Melanocyte of skin (primary cell): ENCODE measurements at places on chromosomes 16 and 17. TPM values are rescaled to one million over a fixed set of nuclear protein-coding genes. Genes with fewer than 3 reads are reported as not detected.

TBC1D26 gene
- 0.33 TPM in 1 of 2 replicates, not detected in the other for total RNA-seq

ERI2 gene
- total RNA-seq, result 27.6 and 29.3 TPM in 2 replicates

NT5C3B gene
- 44.3 and 49.0 TPM in 2 replicates for total RNA-seq

BIRC5 gene
- total RNA-seq, result 85.3 and 88.1 TPM in 2 replicates

HS3ST2 gene
- total RNA-seq, result under 0.01 TPM in 1 of 2 replicates, not detected in the other

ARHGDIG gene
- 0.36 TPM in 1 of 2 replicates, not detected in the other for total RNA-seq

SERPINF2 gene
- under 0.01 TPM in 1 of 2 replicates, not detected in the other for total RNA-seq

RAI1 gene
- total RNA-seq, result 12.4 and 30.9 TPM in 2 replicates

TBC1D3E gene
- 0.73 TPM in 1 of 2 replicates, not detected in the other for total RNA-seq

CCDC154 gene
- 0.67 and 1.4 TPM in 2 replicates for total RNA-seq

WSCD1 gene
- 0.36 and 2.1 TPM in 2 replicates for total RNA-seq

PLEKHG4 gene
- total RNA-seq, result 20.4 and 23.1 TPM in 2 replicates

OR1F1 gene
- not detected in 2 replicates for total RNA-seq

TBC1D3 gene
- not detected in 2 replicates for total RNA-seq

TTYH2 gene
- total RNA-seq, result 94.2 and 125 TPM in 2 replicates

KCNH6 gene
- not detected in 2 replicates for total RNA-seq

EPN3 gene
- total RNA-seq, result not detected in 2 replicates

FSCN2 gene
- 0.62 and 0.67 TPM in 2 replicates for total RNA-seq

VAT1L gene
- under 0.01 and 0.15 TPM in 2 replicates for total RNA-seq

ZP2 gene
- not detected in 2 replicates for total RNA-seq

DPEP1 gene
- not detected in 2 replicates for total RNA-seq

RMI2 gene
- total RNA-seq, result 3.1 and 5.1 TPM in 2 replicates

AOC2 gene
- 1.00 and 1.1 TPM in 2 replicates for total RNA-seq

PIGQ gene
- total RNA-seq, result 36.8 and 39.6 TPM in 2 replicates

TMC6 gene
- 77.3 and 93.9 TPM in 2 replicates for total RNA-seq

ABI3 gene
- 0.15 TPM in 1 of 2 replicates, not detected in the other for total RNA-seq

PMFBP1 gene
- total RNA-seq, result 0.31 and 0.33 TPM in 2 replicates

GAS7 gene
- 226 and 328 TPM in 2 replicates for total RNA-seq

LAT gene
- total RNA-seq, result 1.0 and 1.5 TPM in 2 replicates

DNASE1L2 gene
- total RNA-seq, result 0.69 and 0.73 TPM in 2 replicates

TEPSIN gene
- total RNA-seq, result 15.0 and 26.1 TPM in 2 replicates

HSD17B2 gene
- total RNA-seq, result under 0.01 TPM in 1 of 2 replicates, not detected in the other

YPEL2 gene
- total RNA-seq, result 3.3 and 6.5 TPM in 2 replicates

SLC52A1 gene
- total RNA-seq, result not detected in 2 replicates

CD300LB gene
- not detected in 2 replicates for total RNA-seq

KRT39 gene
- total RNA-seq, result not detected in 2 replicates

PDILT gene
- total RNA-seq, result not detected in 2 replicates
